ENCODE measurements at places on chromosomes 4 and X.

- no peak for DNase-seq
These were observed 37.9 kb downstream of the LDB2 start for GRCh38 chr4:16860516-16860915.

DNA sequence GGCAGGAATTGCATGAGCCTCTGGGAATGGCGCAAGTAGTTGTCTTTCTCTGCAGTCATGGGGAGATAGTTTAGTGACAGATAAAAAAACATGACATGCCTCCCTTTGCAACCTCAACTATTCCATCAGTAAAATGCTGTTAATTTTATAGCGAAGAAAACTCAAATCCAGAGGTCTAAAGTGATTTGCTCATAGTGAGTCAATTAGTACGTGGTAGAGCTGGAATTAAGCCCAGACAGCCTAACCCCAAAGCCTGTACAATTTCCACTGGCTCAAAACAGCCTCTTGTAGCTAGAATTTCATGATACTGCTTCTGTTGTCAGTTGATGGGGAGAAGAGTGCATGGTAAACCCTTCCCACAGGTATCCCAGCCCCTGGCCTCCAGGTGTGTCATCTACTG lies 81.3 kb upstream of the TRPC5 start:
- no peak for DNase-seq

GRCh38 chrX:119087121-119087520 lies 14.3 kb downstream of the CT47C1 start:
- no peak for DNase-seq

DNA sequence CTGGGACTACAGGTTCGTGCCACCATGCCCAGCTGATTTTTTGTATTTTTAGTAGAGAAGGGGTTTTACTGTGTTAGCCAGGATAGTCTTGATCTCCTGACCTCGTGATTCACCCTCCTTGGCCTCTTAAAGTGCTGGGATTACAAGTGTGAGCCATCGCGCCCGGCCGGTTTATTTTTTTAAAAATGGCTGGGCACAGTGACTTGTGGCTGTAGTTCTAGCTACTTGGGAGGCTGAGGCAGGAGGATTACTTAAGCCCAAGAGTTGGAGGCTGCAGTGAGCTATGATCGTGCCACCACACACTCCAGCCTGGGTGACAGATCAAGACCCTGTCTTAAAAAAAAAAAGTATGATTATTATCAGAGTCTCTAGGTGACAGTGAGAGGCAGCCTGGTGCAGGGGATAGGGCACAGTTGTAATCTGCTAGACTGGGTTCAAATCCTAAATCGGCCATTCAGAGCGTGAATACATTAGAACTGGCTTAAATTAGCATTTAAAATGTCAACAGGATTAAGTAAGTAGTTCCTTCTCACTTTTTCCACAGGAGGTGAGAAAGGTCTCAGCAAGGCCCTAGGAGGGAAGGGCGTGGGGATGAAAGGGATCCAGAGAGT lies 435 bp upstream of the MGST2 start:
- DNase-seq: no peak

- no peak for DNase-seq
These were observed 28.0 kb downstream of the DMD start for GRCh38 chrX:33183361-33183760.

- no peak for DNase-seq
These were observed 444.1 kb downstream of the BCOR start for GRCh38 chrX:39653691-39654090.

- DNase-seq: no peak
These were observed 8.2 kb upstream of the WDR44 start for GRCh38 chrX:118337687-118338086.

- DNase-seq: no peak
These were observed 143.2 kb downstream of the LHFPL1 start for GRCh38 chrX:112536544-112536943.

- no peak for DNase-seq
These were observed 20.7 kb downstream of the OFD1 start for GRCh38 chrX:13755254-13755653.

DNA sequence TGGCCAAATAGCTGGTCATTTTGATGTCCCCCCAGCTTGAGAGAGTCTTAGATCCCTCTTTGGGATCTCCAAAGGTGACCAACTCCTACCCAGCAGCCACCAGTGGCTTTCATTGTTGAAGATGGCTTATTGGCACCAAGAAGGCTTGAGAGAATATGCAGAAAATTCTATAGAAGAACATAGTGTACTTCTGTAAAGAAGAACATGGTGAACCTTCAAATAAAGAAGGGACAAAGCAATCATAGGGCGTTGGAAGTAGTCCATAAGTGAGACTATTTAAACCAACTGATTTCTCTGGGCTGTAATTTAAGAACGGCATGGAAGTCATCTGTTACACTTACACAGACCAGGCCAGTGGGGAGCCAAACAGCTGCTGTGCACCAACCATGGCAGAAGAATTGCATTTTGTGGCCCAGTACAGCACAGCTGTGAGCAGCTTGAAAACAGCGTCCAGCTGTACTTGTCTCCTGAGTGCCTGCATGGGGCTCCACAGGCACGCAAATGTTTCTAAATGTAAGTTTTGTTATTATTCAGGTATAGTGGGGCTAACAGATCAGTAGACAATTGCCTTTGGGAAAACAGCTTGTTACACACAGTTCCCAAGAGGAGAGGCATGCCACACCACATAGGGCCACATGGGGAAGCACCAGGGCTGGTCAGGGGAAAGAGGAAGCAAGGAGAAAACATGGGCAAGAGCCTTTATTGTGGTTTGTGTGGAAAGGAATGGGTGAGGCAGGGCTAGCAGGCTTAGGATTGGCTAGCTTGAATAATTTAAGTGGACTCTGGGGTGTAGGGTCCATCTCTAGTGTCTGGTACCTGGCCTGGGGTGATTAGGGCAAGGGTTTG lies 125.0 kb downstream of the ARHGAP6 start:
- no peak for DNase-seq

GRCh38 chr4:48297256-48297846 lies 27.7 kb upstream of the TEC start:
- no peak for DNase-seq

DNA sequence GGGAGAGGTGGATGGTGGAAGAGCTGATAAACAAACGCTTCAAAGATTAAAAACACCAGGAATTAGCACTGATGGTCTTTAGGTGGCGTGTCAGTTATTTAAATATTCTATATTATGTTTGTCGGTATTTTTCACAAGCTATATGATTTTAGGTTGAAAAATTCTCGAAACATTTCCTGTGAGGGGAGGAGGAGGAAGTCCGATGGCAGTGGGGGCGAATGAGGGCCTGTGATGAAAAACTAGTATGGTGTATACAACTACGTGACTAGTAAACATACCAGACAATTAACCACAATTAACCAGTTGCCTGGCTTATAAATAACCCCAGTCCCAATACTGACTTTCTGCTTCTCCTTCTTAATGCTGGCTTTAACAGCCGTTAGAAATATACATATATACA lies 595 bp upstream of the NAP1L2 start:
- no peak for DNase-seq

DNA sequence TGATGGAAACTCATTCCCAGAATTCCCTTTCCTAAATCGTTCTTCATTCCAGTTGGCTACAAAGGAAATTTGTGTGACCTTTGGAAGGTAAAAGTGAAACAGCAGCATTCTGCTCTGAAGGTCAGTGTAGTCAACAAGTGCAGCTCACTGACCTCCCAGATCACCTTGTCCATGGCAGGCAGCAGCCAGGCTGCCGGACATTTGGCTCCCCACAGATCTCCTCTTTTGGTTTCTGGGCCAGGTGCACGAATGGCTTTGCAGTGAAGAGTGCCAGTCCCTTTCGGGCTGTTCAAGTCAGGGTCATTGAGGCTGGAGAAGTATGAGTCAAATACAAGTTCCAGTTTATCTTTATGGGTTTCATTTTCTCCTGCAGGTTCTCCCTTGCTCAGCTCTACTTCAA lies 14.3 kb downstream of the GPRIN3 start:
- DNase-seq: no peak

- DNase-seq: no peak
These were observed 21.0 kb upstream of the UGT2B7 start for GRCh38 chr4:69075061-69075792.

GRCh38 chr4:25172961-25173915 lies 13.0 kb upstream of the SEPSECS start:
- DNase-seq: no peak

- DNase-seq: no peak
These were observed 125.7 kb downstream of the CAMK2D start for GRCh38 chr4:113635739-113636437.

DNA sequence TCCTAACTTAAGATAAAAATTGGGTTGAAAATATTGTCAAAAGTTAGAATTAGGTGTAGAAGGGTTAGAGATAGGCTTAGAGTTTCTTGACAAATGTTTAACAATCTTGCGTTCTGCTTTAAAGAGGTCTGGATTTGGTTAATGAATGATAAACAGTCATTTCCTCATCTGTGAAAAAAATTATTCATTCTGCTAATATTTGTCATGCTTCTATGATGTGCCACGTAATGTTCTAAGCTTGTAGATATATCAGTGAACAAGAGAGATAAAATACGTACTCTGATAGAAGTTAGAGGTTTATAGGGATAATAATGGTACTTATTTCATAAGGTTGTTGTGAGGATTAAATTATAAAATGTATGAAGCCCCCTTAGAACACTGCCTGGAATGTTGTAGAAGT lies 443.0 kb upstream of the GALNT7 start:
- no peak for DNase-seq

DNA sequence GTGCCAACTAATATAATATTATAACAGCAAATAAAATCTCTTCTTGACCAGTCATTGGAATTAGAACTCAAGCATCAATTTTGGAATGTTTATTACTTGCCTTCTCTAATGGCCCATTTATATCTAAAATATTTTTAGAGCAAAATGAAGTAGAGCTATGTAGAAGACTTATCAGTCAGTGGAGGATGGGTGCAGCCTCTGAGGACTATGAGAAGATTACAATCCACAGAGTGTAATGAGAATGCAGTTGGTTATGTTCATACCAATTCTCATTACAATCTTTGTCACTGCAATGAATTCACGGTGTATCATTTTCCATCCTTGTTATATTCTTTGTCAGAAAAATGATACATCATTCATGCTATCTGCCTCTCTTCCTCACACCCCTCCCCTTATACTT lies 878.1 kb downstream of the CENPC start:
- no peak for DNase-seq

GRCh38 chr4:1768367-1769034 lies 24.6 kb upstream of the FGFR3 start:
- DNase-seq: no peak

DNA sequence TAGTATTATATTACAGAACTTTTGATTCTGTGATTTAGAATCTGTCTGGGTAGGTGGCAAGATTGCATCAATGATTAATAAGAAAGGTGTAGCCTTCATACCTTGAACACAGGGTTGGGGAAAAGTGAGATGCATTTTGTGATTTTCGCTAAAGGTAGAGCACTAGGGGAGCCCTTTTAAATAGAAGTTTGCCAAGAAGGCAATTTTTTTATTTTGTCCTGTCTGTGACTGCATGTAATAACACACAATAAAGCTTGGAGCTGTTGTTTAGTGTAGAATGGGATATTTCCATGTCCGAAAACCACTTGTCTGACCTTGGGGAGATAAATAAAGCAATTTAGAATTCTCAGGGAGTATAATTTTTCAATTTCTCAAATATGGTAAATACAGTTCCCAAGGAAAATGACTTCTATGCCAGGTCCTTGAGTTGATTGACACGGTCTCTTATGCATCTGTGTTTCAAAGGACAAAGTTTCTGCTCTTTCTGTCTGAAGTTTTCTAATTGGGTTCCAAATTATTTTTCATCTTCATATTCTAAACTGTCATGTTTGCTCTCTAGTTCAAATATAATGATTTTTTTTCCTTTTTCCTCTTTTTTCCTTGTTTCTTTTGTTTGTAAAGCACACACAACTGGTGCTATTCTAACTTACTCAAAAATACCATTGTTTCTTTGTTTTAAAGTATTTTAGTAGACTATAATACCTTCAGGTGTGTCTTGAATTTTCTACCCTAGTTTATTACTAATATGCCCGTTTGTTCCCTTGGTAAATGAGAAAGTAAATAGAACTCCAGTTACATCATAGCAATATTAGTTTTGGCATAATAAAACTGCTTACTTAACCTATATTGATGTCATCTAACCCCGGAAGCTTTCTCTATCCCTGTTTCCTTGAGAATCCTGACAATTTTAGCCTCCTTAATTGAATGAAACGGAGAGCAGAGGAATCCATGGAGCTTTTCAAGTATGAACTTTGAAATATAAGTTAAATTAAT lies 87.8 kb upstream of the BMPR1B start:
- no peak for DNase-seq
